ENCODE measurements at places on chromosomes 12 and 14.
A peak's percentile ranks its signal among the peaks of the same experiment; 100 is the strongest.

GRCh38 chr14:105294142-105294597, 6.6 kb downstream of the BRF1 start:
- DNase-seq = no peak

GRCh38 chr12:12323591-12323990, 26.5 kb downstream of the MANSC1 start:
- DNase-seq = no peak

DNA sequence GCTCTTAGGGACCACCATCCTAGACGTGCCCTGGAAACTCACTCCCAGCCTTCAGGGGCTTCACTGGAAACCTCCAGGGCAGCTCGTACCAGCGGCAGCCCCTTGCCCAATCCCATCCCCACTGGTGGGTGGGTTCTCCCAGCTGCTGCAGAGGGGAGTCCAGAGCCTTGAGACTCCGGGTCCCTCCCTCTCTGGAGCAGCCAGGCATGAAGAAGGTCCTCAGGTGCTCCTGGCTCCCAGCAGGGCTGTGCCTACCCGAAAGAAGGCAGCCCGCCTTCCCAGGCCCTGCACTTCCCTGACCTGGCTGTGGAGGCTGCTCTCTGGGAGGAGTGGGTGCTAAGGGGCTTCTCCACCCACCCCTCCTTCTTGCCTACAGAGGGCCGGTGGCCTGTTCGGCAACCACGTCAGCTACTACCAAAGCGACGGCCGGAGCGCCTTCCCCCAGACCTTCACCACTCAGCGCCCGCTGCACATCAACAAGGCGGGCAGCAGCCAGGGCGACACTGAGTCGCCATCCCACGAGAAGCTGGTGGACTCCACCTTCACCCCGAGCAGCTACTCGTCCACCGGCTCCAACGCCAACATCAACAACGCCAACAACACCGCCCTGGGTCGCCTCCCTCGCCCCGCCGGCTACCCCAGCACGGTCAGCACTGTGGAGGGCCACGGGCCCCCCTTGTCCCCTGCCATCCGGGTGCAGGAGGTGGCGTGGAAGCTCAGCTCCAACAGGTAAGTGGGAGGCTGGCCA, 115.5 kb upstream of the FKBP4 start:
- DNase-seq = no peak

GRCh38 chr12:96878704-96879103, 28.4 kb upstream of the NEDD1 start:
- no peak for DNase-seq

DNA sequence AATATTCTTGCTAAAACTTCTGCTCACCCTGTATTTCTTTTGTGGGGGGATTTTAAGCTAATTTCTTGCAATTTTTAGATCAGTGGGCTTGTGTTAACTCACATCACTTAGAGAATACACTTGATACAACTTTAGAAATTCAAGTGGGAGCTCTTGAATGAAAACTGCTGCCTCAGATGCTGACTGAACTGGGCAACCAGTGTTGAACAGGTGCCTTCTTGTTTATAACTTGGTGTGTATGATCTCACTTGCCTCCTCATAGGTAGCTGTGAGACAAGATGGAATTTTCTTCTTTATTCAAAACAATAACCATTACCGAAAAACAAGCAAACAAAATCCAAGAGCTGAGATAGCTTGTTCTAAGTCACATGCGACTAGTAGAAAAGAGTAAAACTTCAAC, 63.5 kb downstream of the FGD4 start:
- no peak for DNase-seq

DNA sequence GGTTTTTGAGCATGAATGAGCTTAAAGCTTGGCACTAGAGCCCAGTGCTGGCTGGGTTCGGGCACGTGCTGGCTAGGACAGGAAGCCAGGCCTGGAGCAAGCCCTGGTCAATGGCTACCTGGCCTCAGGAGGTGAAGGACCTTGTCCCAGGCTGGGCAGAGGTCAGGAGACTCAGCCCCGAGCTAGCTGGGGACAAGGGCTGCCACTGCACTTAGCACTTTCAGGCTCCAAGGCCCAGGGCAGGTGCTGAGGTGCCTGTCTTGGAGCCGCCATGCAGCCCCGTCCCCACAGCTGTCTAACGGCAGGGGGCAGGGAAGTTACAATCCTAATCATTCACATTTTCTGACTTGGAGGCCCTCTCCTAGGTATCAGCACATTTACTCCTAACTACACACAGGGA, 4.3 kb upstream of the AQP6 start:
- no peak for DNase-seq

GRCh38 chr12:101127521-101128219, 82.4 kb downstream of the SLC5A8 start:
- no peak for DNase-seq

GRCh38 chr12:102888511-102888910, 28.5 kb downstream of the PAH start:
- DNase-seq = no peak

DNA sequence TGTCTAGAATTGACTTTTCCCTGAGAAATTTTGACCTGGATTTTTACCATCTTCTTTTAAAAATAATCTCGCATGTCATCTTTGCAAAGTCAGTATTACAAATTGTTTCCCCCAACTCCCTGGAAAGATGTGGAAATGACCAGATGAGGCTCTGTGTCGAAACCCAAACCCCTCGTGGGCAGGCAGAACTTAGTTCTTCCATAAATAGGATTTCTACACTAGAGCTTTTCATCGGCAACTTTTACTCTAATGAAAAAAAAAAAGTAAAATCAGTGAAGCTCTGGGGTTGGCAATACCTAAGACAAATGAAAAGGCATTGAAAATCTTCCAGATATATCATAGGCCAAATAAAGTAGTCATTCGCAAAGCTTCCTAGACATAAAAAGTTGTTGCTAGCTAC, 17.0 kb downstream of the SSPN start:
- DNase-seq = no peak

DNA sequence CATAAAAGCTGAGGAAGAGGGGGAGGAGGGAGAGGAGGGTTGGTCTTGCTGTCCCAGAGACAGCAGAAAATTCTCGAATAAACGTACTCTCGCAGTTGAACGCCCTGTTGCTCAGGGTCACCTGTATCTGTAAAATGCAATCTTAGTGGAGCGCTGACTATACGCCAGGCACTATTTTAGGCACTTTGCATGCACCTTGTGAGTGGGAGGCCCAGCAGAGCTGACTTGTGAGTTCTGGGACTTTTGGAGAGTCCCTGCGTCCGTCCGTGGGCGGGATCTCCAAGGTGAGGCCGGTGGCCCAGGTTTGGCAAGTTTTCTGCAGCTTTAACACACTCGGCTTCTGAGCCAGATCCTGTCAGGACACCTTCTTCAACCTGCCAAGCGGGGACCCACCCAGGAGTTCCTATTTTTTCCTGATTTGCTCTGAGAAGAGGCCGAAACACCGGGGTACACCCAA, 32.5 kb upstream of the PLEKHG6 start:
- peak; percentile 11 for DNase-seq

DNA sequence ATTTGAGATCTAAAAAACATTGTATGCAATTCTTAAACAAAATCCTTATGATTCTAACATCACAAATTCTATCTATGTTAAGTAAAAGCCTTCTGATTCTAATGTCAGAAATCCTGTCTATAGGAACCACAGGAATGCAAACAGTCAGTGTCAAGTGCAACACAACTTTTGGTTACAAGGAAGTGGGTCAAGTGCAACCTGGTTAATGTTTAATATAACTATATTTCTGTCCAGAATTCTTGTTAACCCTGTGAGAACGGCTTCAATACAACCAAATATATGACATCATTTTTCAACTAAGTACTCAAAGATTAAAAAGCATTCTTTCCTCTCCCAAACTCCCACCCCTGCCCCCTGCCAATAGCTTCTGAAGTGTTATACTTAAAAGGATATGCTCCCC, 107.9 kb upstream of the PLEKHA5 start:
- no peak for DNase-seq

GRCh38 chr12:118058881-118059280, 2.1 kb downstream of the WSB2 start:
- no peak for DNase-seq

DNA sequence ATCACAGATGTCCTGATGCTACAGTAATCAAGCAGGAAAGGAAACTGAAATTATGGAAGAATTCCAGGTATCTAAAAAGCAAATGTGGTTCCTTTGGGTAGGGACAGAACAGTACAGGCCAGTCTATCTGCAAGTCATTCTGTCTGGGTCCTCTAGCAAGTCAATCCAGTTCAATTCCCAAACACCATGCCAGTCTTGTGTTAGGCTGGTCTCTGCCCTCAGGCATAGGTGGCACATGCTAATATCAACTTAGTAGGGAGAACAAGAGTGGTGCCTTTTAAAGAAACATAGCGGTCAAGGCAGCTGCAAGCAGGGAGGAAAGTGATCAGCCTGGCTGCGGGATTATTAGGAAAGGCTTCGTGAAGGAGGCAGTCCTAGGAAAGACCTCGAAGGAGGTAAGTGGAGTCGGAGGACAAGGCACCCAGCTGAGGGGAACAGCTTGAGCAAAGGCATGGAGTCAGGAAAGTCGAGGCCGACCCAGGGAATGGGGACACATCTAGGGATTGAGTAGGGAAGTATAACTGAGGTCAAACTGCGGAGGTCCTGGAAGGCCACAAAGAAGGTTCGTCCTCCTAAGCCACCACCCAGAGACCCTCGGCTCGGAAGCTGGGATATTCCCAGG, 3.8 kb upstream of the PLEKHG6 start:
- DNase-seq = no peak

DNA sequence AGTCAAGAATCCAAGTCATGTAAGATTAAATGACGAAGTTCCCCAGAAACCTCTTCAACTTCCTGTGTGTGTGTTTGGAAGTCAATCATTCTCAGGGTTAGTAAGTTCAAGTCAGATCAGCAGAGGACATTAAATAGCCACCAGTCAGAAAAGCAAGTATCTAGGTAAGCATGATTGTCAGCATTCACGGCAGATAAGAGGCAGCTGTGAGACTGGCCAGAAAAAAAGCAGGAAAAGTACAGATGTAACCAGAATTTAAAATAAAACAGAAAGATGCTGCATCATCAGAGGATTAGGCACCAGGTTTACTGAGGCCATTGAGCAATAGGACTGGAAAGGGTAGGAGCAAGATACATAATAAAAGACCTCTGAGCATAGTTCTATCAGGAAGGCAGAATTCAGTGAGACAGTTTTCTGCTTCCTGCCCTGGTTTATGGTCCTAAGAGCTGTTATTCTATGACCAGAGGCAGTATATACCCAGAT, 606.9 kb downstream of the FSCB start:
- DNase-seq = no peak

- no peak for DNase-seq
These were observed 316.4 kb downstream of the NOVA1 start for GRCh38 chr14:26281280-26281998.

- no peak for DNase-seq
These were observed 47.6 kb downstream of the PPP2R5C start for GRCh38 chr14:101808894-101809670.
